ENCODE measurements at places on chromosomes 3 and 15.

DNA sequence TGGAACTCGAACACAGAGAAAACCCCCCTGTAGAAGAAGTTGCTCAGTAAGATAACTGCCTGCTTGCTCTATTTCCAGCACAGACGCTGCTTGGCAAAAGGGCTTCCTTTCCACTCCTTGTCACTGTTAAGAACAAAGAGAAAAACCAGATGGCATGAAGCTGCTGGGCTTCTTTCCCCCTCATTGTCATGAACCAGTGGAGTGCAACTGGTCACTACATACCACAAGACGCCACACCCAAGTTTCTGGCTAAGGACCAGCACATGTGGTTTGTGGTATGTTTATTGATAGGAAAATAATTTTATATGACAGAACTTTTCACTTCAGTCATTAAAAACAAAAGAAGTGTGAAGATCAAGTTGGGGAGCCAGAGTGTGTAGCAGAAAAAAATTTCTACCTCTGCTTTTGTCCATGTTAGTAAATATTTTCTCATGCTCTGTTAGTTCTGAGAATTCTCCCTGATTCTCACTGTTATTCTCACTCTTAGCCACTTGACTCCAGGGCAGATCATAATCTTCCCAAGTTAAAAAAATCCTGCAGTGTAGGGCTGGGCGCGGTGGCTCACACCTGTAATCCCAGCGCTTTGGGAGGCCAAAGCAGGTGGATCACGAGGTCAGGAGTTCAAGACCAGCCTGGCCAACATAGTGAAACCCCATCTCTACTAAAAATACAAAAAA is 37.9 kb downstream of the CLK3 start:
- no peak for DNase-seq

DNA sequence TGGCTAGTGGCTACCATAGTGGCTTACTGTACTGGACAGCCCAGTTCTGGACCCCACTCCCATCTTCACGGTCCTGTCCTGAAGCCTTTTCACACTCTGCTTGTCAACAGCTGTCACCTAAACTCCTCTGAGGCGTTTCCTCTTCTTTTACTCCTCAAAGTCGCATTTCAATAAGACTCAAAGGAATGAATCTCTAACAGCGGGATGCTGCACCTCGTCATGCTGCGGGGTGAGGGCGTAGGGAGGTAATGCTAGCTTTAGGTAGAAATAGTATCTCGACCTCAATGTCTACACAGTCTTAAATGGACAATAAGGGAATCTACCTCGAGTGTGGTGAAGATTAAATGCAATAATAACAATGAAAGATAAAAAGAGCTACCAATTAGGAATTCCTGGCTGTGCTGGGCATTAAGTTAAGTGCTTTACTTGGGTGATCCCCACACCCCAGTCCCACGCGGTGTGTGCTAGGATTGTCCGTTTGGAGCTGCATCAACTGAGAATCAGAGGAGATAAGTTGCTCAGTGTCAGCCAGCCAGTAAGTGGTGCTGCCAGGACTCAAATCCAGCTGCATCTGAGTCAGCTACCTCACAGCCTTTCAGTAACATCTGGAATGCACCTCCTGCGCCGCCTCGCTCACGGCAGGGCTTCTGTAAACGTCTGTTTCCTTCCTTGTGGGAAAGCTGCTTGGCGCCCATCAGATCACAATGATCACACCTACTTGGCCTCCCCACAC is 14.0 kb downstream of the PLA2G4D start:
- DNase-seq, result no peak

- no peak for DNase-seq
Measured at GRCh38 chr3:119310071-119310470, 15.9 kb downstream of the ARHGAP31 start.

DNA sequence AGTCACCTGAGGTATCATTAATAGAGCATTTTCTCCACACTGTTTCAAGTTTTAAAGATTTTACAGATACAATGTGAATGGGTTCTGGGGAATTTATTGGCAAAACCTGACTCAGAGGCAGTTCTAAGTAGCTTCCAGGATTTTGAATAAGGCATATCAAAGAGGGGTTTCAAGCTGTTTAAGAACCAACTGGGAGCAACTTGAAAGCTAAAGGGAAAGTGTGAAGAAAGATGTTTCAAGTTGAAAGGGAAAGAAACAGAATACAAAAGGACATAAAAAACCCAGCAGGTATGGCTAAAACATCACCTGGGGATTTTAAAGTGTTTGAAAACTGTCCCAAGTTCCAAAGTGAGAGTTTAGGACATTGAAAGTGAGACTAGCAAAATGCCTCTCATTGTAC is 17.8 kb upstream of the SERPINI2 start:
- no peak for DNase-seq

- no peak for DNase-seq
Measured at GRCh38 chr3:120022729-120023128, 71.5 kb downstream of the GSK3B start.

- DNase-seq, result peak; percentile 20
Measured at GRCh38 chr15:66251790-66252684, 1.5 kb downstream of the MEGF11 start.

DNA sequence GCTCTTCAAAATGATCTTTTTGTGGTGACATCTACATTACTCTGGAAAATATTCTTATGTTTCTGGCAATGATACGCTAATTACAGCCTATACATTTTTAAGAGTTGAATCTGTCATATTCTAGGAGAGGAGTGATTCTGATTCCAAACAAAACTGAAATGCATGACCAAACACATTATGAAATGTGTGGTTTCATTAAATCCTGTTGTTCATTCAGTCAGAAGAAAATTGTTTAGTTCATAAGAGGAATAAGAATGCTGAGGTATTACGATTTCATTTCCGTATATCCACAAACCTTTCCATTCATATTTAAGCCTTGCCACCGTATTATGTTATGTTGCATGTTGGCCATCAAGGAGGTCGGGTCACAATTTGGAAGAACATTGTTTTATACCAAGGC is 345.1 kb downstream of the FEZF2 start:
- DNase-seq, result no peak

GRCh38 chr3:100105501-100105900 is 8.8 kb downstream of the FILIP1L start:
- no peak for DNase-seq

- no peak for DNase-seq
Measured at GRCh38 chr3:184756151-184757021, 44.5 kb upstream of the MAGEF1 start.

DNA sequence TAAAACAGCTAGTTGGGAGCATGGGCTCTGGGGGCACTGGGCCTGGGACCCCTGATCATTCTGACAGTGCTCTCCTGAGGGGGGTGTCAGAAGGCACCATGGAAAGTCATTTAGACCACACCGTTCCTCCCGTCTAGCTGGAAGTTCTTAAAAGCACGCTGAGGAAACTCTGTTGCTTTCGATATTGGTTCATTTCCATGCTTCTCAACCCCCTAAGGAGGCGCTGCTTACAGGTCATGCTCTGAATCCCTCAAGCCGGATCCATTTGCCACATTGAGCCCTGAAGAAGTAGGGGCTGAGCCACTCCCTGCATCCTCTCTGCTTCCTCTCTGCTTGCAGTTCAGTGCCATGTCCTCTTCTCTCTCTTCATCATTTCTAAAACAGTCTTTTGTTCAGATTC is 187.2 kb downstream of the CACNA2D3 start:
- DNase-seq, result no peak

GRCh38 chr15:87816016-87816415 is 440.5 kb downstream of the NTRK3 start:
- no peak for DNase-seq

- DNase-seq, result no peak
Measured at GRCh38 chr3:188310270-188310710, 156.3 kb downstream of the LPP start.

DNA sequence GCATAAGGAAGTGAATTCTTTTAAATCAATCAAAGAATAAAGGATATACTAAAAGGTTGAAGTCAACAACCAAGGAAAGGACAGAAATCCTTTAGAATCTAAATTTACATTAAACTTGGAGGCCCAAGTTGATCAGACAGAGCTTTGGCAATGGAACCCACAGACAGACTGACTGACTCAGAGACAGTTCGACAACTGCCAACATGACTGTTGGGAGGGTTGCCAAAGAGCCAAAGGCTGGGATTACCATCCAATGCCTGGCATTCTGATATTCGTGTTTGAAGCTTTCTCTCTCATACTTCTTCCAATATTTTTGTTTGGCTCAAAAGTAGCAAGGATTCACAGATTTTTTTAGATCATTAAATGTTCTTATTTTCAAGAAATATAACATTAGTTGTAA is 406.1 kb downstream of the PLCL2 start:
- no peak for DNase-seq

DNA sequence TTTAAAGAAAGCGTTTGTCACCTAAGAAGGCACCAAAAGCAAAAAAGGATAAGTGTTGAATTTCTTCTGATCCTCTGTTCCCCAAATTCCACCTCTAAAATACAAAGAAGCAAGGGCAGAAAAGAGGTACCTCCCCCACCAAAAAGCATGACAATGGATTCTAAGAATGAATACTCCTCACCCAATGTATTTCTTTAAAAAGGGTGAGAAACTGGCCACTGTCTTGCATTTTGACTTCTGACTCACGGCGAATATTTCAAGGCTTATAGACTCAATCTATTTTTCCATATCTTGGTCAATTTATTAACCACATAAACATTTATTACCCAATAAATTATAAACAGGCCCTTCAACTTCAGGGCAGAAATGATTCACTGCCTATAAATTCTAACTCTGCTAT is 131.1 kb downstream of the NR1I2 start:
- DNase-seq, result no peak

GRCh38 chr15:78203346-78204225 is 30.8 kb downstream of the ACSBG1 start:
- DNase-seq, result no peak

DNA sequence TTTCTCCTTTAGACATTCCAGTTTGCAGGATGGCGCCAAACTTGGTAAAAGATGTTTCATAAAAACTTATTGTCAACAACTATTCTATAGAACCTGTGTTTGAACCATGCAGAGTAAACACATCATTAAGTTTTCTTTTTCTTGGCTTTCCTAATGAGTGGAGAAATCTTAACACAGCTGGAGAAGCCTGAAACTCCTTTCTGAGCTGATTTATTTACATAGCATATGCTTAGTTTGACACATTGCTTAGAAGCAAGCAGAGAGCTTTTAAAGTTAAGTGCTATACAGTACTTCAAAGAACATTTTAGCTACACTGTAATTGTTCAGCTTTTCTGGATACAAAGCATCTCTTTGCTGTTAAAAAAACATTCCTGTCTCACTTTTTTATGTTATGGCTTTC is 61.0 kb upstream of the PAQR5 start:
- no peak for DNase-seq

GRCh38 chr3:28841441-28841840 is 439.4 kb upstream of the RBMS3 start:
- no peak for DNase-seq

- DNase-seq, result no peak
Measured at GRCh38 chr15:48644827-48645557, 517 bp downstream of the FBN1 start.

DNA sequence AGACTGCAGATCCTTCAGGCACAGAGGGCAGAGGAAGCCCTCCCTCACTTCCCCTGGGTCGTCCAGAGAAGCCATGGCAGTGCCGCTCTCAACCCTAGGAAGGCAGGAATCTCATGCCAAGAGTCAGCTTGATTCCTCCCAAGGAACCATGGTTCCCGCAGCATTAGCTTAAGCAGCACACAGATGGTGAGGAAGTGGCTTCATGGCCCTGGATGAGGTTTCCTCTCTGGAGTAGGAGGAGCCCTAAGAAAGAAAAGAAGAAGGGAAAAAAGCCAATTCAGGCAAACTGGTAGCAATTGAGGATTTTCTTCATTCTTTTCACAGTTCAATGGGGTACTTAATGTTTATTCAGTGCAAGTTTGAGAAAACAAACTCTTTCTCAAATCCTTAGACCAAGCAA is 2.9 kb downstream of the RBSN start:
- no peak for DNase-seq

DNA sequence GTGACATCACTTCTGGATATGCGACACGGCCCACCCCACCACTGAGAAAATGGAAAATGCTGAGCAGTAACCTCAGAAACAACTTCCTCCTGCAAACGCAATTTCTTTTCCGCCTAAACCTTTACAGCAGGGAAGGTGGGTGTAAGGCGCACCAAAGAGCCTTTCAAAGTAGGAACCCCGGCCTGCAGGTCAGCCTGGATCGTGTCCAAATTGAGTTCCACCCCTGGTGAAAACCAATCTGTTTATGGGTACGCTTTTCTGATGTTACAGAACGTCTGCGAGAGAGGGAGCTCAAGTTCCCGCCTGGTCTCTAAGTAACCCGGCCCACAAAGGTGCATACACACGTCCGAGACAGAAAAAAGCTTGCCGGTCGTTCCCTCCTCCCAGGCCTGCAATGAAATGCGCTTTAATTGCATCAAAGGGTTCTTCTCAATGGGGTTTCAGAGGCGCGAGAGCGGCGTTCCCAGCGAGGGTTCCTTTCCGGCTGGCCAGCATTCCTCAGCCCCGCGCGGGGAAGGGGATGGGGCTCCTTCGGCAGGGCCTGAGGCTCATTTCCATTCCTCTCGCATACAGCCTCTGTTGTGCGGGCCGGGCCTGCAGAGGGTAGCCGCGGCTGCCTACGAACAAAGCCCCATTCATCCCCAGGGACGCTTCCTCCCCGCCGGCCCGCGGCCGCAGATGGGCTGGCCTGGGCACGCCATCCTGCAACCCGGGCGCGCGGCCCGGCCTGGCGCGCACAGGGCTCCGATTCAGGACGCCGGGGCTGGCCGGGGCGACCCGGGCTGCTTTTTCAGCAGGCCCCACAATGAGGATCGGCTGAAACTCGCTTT is 138.1 kb downstream of the TMCO5A start:
- DNase-seq, result no peak

GRCh38 chr3:156471431-156471830 is 83.5 kb downstream of the SSR3 start:
- no peak for DNase-seq

GRCh38 chr3:55617385-55617784 is 130.3 kb upstream of the WNT5A start:
- no peak for DNase-seq

DNA sequence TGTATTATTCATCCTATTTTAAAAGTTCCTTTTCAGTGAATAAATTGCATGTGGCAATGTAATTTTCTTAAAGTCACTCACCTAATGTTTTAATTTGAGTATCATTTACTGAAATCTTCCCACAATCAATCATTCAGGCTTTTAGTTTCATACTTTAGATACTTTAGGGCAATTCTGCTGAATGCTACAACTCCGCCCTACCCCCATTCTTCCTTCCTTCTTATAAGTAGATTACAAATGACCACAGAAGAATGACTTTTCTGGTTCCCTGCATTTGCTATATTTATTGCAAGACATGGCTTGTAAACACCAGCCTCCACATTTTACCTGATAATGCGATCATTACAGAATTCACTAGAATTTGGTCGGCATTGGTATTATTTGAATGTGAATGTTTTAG is 1061.9 kb downstream of the FHIT start:
- DNase-seq, result no peak

DNA sequence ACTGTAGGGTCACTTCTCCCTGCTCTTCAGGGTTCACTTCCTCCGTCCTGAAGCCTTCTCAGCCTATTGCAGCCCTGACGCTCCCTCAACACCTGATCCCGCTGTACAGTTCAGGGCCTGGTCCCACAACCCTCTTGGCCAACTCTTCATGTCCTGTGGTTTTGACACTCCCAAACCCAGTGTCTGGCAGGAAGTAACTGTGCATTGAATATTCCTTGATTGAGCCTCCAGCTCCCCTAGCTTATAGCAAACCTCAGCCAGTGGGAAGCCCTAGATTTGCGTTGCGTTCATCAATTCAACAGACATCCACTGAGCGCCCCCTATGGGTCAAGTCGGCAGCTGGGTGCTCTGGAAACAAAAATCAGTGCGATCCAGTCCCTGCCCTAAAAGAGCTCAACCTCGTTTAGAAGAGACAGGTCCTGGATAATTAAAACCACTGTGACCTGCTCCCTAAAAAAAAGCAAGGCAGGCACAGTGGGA is 13.5 kb downstream of the UBAP1L start:
- DNase-seq, result peak; percentile 22

- DNase-seq, result no peak
Measured at GRCh38 chr3:115161168-115161834, 14.2 kb upstream of the ZBTB20 start.
